ENCODE measurements at places on chromosomes 16 and 17. TPM values are rescaled to one million over a fixed set of nuclear protein-coding genes. Genes with fewer than 3 reads are reported as not detected.

The CSH2 gene
- not detected for total RNA-seq

The SMTNL2 gene
- not detected for total RNA-seq

The KIF2B gene
- not detected for total RNA-seq

The PERCC1 gene
- not detected for total RNA-seq

The GPRC5B gene
- total RNA-seq: 37.6 TPM

The CD68 gene
- total RNA-seq: 0.87 TPM

The LRRC36 gene
- total RNA-seq: not detected

The CDC6 gene
- 5.3 TPM for total RNA-seq

The SRCIN1 gene
- total RNA-seq: under 0.01 TPM

The KRT27 gene
- total RNA-seq: not detected

The NDRG4 gene
- total RNA-seq: 126 TPM

The VPS4A gene
- total RNA-seq: 26.4 TPM

The GNPTG gene
- total RNA-seq: 28.3 TPM

The PLA2G10 gene
- total RNA-seq: not detected

The ABCC6 gene
- total RNA-seq: 0.17 TPM

The PPM1E gene
- under 0.01 TPM for total RNA-seq

The CCL4 gene
- not detected for total RNA-seq

The ABCC12 gene
- total RNA-seq: not detected

The GTF3C1 gene
- total RNA-seq: 47.0 TPM

Measured in dermis lymphatic vessel endothelial cell (primary cell).